ENCODE measurements at places on chromosomes 1 and 21.

GRCh38 chr21:25424048-25424447, 183.2 kb downstream of the MRPL39 start:
- DNase-seq = no peak

- no peak for DNase-seq
Observed at GRCh38 chr1:225651376-225651871, 1.5 kb downstream of the ENAH start.

DNA sequence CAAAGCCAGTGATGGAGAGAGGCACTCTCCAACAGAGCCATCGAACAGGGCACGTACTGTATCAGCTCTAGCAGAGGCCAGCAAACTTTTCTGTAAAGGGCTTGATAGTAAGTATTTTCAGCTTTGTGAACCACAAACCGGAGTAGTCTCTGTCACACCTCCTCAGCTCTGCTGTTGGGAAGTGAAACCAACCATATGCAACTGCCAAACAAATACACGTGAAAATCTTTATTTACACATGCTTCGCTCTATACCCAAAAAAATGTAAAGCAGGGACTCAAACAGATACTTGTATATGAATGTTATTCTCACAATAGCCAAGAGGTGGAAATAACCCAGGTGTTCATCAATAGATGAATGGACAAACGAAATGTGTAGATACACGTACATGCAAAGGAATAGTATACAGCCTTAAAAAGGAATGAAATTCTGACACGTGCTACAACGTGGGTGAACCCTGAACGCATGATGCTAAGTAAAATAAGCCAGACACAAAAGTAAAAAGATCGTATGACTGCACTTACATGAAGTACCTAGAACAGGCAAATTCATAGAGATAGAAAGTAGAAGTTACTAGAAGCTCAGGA, 39.0 kb downstream of the SETD4 start:
- DNase-seq = no peak

DNA sequence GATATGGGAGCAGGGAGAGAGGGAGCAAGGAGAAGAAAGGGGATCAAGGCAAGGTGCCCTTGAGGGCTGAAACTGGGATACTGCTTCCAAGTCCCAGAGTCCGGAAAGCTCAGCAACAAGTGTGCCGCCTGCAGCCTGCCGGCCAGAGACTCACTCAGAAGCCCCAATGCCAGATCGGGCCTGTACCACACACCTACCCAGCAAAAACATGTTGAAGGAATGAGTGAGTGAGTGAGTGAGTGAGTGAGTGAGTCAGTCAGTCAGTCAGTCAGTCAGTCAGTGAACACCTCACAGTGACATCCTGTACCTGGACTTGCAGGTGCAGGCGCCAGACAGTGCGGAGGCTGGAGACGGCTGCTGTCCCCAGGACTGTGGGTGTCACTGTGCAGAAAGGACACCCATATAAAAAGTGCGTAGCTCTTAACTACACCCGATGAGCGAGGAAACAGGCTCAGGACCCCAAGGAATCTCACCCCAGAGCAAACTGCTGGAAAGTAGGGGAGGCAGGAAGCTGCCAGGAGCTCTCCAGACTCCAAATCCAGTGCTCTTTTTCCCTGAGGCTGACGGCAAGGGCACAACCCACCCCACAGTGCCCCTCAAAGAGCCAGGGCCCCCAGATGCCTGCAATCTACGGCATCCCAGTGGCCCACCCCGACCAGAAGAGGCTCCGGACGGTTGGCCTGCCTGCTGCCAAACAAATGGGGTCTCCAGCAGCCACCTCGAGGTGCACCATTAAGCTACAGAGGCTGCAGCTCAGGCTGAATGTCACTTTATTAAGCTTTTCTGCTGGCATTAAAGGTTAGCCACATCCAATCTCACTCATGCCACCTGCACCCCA, 261.7 kb downstream of the NPHP4 start:
- no peak for DNase-seq

DNA sequence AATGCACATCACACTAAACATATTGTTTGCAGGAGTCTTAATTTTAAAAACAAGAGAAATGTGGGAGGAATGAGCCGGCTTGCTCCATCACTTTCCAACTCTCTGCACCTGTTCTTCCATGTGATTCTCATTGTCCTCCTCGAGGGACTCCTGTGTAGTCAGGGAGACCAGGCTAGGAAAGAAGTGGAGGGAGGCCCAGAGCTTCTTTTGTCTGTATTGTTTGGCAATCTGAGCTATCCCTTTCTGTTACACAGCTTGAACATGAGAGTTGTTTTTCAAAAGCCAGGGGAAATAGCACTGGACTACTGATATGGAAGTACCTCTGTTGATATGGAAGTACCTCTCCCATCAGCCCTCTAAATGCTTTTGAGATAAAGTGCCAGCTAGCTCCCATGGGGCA, 18.8 kb upstream of the LRRC8D start:
- DNase-seq = no peak

DNA sequence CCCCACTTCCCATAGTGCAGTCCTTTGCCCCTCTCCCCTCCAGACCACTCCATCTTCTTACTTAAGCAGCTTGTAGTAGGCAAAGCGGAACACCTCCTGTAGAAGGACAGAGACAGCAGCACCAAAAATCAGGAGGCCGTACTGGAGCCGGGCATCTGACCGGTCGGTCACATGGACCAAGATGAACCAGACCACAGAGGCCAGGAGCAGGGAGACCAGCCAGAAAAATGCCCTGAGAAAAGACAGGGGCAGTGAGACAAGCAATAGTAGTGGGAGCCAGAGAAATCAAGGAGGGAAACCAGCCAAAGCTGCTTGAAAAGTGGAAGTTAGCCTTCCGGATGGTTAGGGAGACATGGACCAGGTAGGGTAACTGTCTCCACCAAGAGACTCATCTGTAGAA, 920 bp downstream of the APH1A start:
- no peak for DNase-seq

DNA sequence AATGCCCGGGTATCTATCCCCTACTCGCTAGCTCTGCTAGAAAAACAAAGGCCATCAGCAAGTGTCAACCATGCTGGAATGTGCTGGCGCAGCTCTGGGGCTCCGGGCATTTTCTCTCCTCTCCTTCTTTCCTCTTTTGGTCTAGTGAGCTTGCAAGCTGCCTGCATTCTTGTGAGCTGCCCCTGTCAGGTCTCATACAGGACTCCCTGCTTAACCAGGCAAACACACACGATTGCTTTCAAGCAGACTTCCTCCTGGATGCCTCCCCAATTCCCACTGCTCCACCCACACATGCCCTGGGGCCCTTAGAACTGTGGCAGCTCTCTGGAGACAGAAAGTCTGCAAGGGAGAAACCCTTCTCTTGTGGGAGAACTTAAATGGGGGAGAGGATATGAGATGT, 35.7 kb upstream of the SUCO start:
- no peak for DNase-seq
